ENCODE measurements at places on chromosomes 16 and 17.

- no peak for DNase-seq
Measured at GRCh38 chr16:23511731-23512130, 1.4 kb upstream of the GGA2 start.

GRCh38 chr17:65177901-65178300, 40.7 kb downstream of the RGS9 start:
- DNase-seq, result no peak

GRCh38 chr17:81349397-81350319, 45.6 kb upstream of the BAHCC1 start:
- DNase-seq, result peak; percentile 48

GRCh38 chr17:80892019-80892855, 99.4 kb upstream of the CHMP6 start:
- DNase-seq, result peak; percentile 72

GRCh38 chr16:27427538-27427937, 25.6 kb downstream of the IL21R start:
- DNase-seq, result no peak

- DNase-seq, result no peak
Measured at GRCh38 chr16:81174644-81175324, 63.7 kb upstream of the BCO1 start.

GRCh38 chr17:78910497-78911284, 7.7 kb upstream of the CEP295NL start:
- no peak for DNase-seq

DNA sequence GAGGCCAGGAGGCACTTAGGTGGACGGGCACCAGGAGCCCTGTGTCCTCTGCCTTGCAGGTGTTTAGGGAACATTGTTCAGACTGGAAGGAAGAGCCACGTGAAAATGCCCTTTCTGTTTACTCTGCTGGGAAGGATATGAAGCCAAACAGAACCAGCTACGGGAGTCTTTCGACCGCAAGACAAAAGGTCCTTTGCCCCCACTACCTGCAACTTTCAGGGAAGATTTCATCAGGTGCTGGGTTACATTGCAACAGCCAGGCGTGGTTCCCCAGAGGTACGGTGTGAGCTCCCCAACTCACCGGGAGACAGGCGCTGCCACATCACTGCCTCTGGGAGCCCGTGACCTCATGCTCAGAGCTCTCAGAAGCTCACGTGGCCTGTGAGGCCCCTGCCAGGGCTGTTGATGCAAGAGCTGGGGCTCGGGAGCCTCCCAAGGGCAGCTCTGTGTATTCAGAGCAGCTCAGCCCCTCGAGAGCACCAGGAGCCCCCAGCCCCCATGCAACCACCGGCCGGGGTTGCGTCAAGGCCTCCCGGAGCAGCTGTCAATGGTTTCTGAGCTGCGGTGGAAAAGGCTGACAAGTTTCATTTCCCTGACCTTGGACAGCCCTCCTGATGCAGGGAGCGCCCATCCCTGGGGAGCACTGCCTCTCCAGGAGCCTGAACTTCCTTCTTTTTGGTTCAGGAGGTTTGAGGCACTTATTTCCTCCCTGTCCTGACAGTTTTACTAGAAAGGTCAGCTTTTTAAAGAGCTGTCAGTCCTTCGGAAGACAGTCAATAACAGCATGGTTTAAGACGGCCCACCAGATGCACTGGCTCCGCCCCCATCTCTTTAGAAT, 42.1 kb downstream of the TBC1D16 start:
- DNase-seq, result peak; percentile 96

DNA sequence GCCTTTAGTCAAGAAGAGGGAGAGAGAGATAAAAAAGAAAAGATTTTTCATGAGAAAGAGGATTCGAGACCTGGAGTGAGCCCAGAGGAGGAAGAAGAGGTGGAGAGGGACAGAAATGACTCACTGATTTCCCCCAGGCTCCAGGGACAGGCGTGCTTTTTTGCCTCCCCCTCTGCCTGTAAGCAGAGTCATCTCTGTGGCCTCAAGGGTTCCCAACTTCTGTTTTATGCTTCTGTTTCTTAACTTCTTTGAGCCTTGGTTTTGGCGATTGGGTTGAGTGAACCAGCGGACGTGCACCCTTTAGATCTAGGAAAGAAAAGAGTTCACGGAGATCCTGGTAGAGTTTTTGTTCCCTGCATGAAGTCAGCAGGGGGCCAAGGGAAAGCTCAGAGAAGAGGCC, 147.9 kb upstream of the NOL11 start:
- DNase-seq, result no peak

- no peak for DNase-seq
Measured at GRCh38 chr17:27654654-27655524, 23.9 kb downstream of the LGALS9 start.

DNA sequence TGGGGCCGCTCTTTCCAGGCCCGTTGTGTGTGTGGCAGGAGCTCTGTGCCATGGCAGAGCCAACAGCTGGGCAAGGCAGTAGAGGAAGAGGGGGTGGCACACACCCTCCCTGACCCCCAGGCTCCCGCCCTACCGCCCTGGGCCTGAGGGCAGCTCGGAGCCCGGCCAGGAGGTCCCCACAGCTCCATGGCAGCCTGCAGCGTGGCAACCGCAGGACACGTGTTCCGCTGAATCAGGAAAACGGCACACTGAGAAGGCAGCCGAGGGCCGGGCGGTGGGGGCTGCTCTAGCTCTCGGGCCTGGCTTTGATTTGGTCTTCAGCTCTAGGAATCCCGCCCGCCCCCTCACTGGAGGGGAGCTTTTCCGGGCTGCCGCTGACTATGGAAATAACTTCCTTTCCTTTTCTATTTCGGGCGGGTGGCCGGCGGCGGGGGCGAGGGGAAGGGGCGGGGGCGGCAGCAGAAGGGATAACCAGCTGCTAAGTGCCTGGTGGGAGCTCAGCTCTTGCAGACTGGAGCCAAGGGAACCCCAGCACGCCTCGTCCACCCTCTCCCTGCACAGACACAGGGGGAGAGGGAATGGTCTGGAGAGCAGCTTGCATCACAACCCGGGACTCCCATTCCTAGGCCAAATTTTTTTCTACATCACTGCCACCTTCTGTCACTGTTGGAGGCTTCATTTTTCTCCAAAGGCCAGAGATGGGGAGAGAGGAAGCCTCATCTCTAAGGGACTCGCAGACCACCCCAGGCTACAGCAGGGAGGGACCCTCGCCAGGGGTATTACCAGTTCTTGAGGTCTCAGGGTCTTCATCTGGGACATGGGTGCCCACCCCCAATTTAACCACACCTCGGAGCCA, 24.8 kb upstream of the MRPS23 start:
- peak; percentile 84 for DNase-seq

- DNase-seq, result peak; percentile 26
Measured at GRCh38 chr16:51982715-51983680, 563.9 kb downstream of the TOX3 start.

- DNase-seq, result no peak
Measured at GRCh38 chr16:76199681-76200220, 77.5 kb upstream of the CNTNAP4 start.

DNA sequence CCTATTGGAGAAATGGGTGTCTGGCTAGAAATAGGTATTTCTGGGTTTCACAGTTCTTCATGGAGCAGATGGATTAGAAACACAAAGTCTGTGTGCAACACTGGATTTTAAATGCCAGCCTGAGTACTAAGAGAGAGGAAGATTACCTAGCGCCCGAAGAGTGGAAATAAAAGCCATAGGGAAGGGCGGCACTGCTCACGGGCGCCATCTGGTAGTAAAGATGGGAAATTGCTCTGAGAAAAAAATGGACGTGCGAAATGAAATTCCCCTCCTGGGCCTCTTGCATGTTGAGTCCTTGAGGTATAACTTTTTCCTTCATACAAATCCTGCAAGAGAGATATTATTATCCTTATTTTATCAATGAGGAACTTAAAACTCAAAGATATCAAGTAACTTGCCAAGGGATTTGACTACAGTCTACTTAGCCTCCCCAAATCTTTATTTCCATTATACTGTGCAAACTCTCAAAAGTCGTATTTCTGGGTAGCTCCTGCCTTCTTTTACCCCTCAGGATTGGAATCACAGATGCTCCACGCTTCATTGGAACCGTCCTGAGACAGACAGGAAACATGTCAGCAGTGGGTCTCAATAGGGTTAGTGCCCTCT, 72.8 kb downstream of the MMD start:
- DNase-seq, result no peak

DNA sequence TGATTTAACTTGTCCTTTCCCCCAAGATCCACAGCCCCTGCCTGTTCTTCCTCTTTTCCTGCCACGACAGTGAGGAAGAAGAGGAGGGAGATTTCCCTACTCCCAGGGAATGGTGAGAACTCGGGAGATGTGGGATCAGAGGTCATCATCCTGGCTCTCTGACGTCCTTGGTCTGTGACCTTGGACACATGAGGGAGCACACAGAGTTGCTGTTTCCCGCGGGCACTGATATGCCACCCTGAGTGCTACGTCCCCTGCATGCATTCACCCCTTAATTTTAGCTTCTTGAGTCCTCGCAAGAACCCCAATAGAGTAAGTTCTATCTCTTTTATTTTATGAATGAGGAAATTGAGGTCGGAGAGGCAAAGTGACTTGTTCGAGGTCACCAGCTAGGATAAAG, 85.4 kb downstream of the BMERB1 start:
- DNase-seq, result no peak

GRCh38 chr16:87457061-87457611, 35.7 kb downstream of the ZCCHC14 start:
- no peak for DNase-seq

GRCh38 chr16:74034862-74035261, 261.8 kb upstream of the PSMD7 start:
- DNase-seq, result no peak

- no peak for DNase-seq
Measured at GRCh38 chr17:73787076-73788059, 143.1 kb upstream of the SDK2 start.

DNA sequence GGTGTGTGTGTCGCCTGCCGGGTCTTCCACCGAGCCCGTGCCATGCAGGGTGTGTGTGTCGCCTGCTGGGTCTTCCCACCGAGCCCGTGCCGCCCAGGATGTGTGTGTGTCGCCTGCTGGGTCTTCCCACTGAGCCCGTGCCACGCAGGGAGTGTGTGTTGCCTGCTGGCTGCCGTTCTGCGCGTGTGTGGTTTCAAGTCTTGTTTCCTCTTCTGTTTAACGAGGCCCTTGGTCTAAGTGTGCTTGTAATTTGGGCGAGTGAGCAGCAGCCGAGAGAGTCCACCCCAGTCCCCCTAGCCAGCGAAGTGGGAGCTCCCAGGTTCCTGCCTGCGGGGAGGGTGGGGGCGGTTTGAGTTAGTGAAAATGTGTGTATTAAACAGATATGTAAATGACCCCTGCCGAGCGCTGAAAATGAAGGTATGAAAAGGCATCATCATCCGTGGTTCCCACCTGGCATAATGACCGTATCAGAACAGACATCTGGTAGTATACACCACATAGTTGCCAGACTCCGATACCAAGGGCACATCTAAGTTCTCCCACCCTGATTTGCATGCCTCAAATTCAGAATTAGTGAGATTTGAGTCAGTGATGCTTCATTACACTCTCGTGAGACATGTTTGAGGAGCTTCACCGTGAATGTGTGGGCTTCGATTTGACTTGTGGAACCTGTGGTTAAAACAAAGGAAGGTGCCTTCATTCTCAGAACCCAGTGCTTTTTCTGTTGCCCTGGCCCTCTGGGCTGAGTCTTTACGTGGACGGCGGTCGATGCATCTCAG, 114.5 kb upstream of the CHMP6 start:
- no peak for DNase-seq

- no peak for DNase-seq
Measured at GRCh38 chr17:65593855-65594845, 32.7 kb upstream of the AXIN2 start.

GRCh38 chr17:37818689-37819088, 73.8 kb upstream of the HNF1B start:
- DNase-seq, result no peak

DNA sequence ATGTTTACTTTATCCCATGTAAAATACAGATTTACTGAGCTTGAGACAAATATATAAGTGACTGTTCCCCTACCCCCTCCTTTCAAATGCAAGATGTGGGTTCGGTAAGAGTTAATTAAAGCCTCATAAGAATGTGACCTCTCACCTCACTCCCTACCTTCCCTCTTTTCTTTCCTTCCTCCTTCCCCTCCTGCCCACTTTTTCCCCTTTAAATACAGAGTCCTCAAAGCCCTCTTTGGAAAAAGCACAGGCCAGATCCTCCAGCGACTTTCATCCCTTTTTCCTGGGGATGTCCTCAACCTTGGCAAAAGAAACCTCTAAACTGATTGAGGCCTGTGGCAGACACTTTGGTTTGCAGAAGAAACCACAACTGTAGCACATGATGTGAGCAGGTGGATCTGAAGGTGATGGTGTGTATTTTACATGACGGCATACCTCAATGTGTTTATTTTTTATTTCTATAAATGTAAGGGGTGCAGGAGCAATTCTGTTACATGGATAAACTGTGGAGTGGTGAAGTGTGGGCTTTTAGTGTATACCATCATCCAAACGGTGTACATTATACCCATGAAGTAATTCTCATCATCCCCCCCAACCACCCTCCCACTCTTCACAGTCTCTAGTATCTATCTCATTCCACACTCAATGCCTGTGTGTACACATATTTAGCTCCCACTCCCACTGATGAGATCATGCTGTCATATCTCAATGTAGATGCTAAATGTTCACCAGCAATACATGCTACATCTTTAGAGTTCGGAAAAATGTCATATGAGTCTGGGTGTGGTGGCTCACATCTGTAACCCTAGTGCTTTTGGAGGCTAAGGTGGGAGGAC, 77.7 kb downstream of the XYLT1 start:
- no peak for DNase-seq

GRCh38 chr17:81831957-81832607, 1.0 kb downstream of the MCRIP1 start:
- no peak for DNase-seq

GRCh38 chr17:3890082-3890877, 2.6 kb downstream of the CAMKK1 start:
- DNase-seq, result peak; percentile 96

DNA sequence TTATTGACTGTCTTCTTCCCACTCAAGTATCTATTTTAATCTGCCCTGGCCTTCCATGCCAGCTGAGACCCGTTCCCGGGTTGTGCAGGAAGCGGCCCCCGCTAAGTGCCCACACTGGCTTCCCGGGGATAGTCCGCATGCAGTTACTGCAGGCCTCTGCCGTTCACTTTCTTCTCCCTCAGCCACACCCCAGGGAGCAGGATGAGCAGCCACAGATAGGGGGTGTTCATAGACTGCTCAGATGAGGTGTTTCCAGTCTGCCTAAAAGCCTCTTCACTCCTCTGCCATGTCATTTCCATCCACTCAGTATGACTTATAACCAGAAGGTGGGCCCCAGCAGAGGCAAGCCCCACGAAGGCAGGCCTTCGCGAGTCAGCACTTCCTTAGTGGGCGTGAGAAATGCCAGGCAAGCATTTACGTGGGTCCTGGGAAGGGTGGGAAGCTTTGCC, 7.7 kb downstream of the MED9 start:
- DNase-seq, result no peak

- no peak for DNase-seq
Measured at GRCh38 chr16:67936880-67937605, 393 bp upstream of the PSMB10 start.

GRCh38 chr17:46044286-46044928, 45.4 kb downstream of the STH start:
- DNase-seq, result peak; percentile 66

- no peak for DNase-seq
Measured at GRCh38 chr17:34730816-34731215, 151.4 kb downstream of the TMEM132E start.
